ENCODE measurements at places on chromosomes 12 and 14. TPM values are rescaled to one million over a fixed set of nuclear protein-coding genes. Genes with fewer than 3 reads are reported as not detected.
A peak's percentile ranks its signal among the peaks of the same experiment; 100 is the strongest.

The PITPNM2 gene
- total RNA-seq = 1.7 TPM

The USP5 gene
- 92.6 TPM for total RNA-seq

The RPGRIP1 gene
- total RNA-seq = 0.08 TPM

The FOXG1 gene
- total RNA-seq = not detected

The DIO3 gene
- not detected for total RNA-seq

The SLC10A1 gene
- not detected for total RNA-seq

The IL22 gene
- not detected for total RNA-seq

The ACOT6 gene
- total RNA-seq = not detected

The SSTR1 gene
- not detected for total RNA-seq

The NELL2 gene
- total RNA-seq = 0.21 TPM

The CHGA gene
- 6.2 TPM for total RNA-seq

The RNASE2 gene
- not detected for total RNA-seq

The NEUROD4 gene
- not detected for total RNA-seq

The CLEC9A gene
- not detected for total RNA-seq

The STAC3 gene
- total RNA-seq = not detected

The RAD9B gene
- 0.61 TPM for total RNA-seq

The SLC38A2 gene
- total RNA-seq = 257 TPM

DNA sequence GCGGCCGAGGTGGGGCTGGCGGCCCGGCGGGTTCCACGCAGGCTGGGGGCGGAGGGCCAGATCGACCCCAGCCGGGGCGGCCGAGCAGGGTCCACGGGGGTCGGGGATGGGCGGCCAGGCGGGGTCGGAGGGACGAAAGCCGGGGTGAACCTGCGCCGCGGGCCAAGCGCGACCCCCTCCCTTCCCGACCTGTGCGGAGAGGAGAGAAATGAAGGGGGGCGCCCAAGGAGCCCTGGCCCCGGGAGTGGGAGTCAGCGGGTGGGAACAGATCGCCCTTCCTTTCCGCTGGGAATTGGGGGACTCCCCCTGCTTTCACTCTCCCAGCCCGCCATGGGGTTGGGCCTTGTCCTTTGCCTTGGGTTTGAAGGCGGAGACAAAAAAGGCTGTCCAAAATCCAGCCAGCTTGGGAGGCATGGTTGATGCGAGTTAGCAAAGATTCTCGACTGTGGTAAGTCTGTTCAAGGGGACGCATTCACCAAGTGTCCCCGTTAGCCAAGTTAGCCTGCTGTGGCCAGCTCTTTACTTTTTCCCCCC lies 559 bp upstream of the CKAP4 start:
- DNase-seq = peak; percentile 68

GRCh38 chr12:31207799-31208465 lies 118.0 kb downstream of the SINHCAF start:
- no peak for DNase-seq

GRCh38 chr14:105588236-105588860 lies 62.0 kb downstream of the TMEM121 start:
- no peak for DNase-seq

- DNase-seq = no peak
Measured at GRCh38 chr12:126042286-126042685, 977.1 kb downstream of the AACS start.

- no peak for DNase-seq
Measured at GRCh38 chr12:22051114-22051698, 5.2 kb downstream of the CMAS start.

DNA sequence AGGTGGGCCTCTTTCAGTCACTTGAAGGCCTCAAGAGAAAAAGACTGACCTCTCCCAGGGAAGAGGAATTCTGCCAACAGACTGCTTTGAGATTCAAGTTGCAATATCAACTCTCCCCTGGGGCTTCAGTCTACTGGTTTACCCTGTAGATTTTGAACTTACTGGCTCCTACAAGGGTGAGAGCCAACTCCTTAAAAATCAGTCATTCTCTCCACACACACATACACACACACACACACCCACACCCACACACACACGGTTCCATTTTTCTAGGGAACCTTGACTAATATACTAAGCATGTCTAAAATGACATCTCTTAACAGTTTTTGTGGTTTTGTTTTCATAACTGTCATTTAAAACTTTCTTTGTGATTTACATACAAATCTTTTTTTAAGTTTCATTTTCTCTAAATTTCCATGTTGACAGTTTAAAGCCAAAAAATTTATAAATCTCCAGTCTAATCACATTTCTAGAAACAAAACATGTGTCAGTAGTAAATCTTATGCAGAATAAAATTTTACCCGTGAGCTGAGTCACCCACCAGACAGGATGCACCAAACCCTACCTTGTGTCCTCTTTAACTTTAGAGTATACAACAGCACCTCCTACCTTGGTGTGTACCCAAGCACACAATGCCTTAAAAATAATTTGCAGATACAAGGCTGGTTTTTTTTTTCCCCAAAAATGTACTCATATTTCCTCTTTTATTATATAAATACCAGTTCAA lies 394.6 kb downstream of the AEBP2 start:
- no peak for DNase-seq

GRCh38 chr14:65745396-65746190 lies 333.1 kb downstream of the FUT8 start:
- DNase-seq = no peak

DNA sequence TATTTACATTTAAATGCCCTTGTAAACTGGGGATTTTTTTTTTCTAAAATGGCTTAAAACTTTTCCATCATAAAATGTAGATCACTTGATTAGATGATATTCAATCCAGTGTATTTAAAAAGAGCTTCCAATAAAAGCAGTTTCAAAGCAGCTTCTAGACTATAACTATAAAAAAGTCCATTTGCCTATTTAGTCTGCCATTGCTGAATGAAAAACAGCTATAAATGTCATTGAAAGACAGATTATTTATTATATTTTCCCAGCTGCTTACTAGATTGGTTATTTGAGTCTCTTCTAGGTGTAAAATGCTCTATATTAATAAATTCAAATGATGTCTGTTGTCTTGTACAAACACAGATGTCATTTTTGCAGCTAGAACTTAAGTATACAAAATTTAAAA lies 414.8 kb downstream of the RMST start:
- DNase-seq = no peak

GRCh38 chr12:61095111-61095510 lies 1165.1 kb upstream of the USP15 start:
- no peak for DNase-seq

GRCh38 chr12:67633708-67634107 lies 14.8 kb upstream of the DYRK2 start:
- no peak for DNase-seq

- DNase-seq = no peak
Measured at GRCh38 chr12:105192624-105193225, 43.2 kb downstream of the APPL2 start.

- no peak for DNase-seq
Measured at GRCh38 chr14:79734151-79734550, 477.2 kb downstream of the DIO2 start.

GRCh38 chr14:104576970-104577332 lies 2.6 kb upstream of the C14orf180 start:
- no peak for DNase-seq

GRCh38 chr14:73851567-73852382 lies at the start of gene PTGR2:
PTGR2 (plus strand) TSS chr14:73851831; CDS start chr14:73858863, 7,032 bp downstream.
- DNase-seq = peak; percentile 96

GRCh38 chr14:36514278-36515104 lies 5.5 kb downstream of the NKX2-1 start:
- no peak for DNase-seq

GRCh38 chr12:124599074-124599999 lies 31.9 kb upstream of the NCOR2 start:
- DNase-seq = no peak

DNA sequence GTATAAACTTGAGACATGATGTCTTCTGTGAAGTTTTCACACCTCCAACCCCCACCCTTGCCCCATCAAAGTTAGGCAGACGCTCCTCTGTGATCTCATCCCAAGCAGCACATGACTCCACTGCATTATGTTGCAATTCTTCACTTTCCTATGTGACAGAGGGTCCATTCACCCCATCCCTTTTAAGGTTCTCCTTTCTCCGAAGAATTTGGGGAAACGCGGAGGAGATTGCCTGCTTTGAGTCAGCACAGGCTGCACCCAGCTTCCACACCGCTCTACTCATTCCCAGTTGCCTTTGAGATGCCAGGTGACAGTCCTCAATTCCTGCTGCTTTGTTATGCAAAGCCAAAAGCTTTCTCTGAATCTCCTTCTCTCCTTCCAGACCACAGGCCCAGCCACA lies 61.8 kb downstream of the PHLDA1 start:
- no peak for DNase-seq

- DNase-seq = no peak
Measured at GRCh38 chr12:56086608-56087007, 6.6 kb downstream of the ERBB3 start.

- DNase-seq = no peak
Measured at GRCh38 chr14:88545256-88545655, 9.6 kb downstream of the PTPN21 start.

GRCh38 chr12:72547573-72547972 lies 275.4 kb downstream of the TRHDE start:
- DNase-seq = no peak

DNA sequence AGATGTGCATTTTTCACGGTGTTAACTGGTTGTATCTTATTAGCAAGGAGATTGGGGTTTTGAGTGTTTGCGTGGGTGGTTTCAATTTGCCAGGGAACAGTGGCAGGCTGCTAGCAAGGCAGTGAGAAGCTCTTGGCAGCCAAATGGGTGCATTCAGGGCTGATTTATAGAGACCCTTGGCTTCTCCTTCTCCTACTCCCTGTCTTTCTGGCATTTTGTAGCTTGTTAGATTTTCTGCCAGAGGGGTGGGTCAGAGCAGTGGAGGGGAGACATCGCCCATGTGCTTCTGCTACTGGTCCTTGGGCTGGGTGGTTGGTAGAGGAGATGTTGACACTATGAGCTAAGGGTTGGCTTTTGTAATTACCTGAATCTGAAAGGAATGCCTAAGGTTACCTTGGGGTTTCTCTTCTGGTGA lies 9.6 kb downstream of the CALM1 start:
- DNase-seq = no peak

GRCh38 chr12:8840938-8841633 lies 18.7 kb downstream of the A2ML1 start:
- DNase-seq = no peak

GRCh38 chr14:91103116-91103515 lies 10.8 kb upstream of the DGLUCY start:
- DNase-seq = no peak

DNA sequence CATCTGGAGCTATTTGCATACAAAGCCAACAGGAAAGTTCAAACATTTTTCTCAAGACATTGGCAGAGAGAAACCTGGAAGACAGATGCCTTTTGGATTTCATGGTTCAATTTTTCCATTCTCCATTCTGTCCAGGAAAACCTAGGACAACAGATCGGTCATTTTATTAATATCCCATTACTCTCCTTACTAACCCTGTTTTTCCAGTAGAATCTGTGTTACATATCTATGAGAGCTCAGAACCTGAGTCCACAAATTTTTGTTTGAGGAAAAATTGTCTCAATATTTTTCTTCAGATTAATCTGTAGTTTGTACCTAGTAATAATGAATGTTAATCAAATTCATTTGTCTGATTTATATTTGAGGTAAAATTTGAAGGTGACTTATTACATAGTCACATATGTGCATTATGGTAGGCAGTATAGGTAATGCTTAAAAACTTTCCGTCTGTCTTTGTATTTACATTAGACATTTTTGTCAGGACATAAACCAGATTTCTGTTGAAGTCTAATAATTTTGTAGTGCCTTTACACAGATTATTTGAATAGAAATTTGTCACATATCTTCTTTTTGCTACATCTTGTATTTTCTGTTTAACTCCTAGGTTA lies 75.3 kb downstream of the CCDC91 start:
- no peak for DNase-seq

- DNase-seq = no peak
Measured at GRCh38 chr14:23373041-23373440, 432 bp downstream of the IL25 start.

- DNase-seq = peak; percentile 42
Measured at GRCh38 chr14:35879654-35880249, 53.6 kb downstream of the BRMS1L start.

DNA sequence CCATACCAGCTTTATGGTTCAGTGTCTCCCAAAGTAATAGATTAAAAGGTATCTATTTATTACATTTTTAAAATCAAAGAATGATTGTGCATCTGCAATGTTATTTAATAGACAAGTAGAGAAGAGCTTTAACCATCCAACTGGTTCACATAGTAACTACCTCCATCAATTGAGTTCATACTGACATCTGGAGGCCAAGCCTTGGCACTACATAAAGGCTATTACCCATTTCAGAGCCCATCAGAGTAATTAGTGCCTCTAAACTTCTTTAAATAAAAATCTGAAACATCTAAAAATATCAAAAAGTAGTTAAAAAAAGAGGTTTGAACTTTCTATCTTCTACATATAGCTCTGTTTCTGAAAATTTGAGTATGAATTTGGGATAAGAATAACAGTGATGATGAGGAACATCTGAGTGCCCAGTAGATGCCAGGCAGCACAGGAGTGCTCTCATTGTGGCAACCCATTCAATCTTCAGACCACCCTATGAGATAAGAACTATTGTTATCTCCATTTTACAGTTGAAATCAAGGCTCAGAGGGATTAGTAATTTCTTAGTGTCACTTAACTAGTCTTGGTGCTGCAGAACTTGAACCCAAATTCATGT lies 132.9 kb upstream of the DAAM1 start:
- DNase-seq = peak; percentile 64

DNA sequence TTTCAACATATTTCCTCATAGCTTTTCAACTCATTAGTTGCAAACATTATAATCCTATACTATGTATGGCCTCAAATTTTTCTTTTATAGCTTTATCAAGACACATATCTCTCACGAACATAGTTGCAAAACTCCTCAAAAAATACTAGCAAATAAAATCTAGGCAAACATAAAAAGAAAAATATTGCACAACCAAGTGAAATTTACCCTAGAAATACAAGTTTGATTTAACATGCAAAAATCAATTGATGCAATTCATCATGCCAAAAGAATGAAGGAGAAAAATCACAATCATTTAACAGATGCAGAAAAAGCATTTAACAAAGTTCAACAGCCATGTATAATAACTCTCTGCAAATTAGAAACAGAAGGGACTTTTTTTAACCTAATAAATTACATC lies 33.3 kb upstream of the KCNH5 start:
- DNase-seq = no peak

- DNase-seq = no peak
Measured at GRCh38 chr14:96602186-96602585, 100.0 kb downstream of the PAPOLA start.
